ENCODE measurements at places on chromosomes 5 and 9.

- no peak for DNase-seq
Observed at GRCh38 chr5:158589939-158590338, 509.8 kb downstream of the EBF1 start.

DNA sequence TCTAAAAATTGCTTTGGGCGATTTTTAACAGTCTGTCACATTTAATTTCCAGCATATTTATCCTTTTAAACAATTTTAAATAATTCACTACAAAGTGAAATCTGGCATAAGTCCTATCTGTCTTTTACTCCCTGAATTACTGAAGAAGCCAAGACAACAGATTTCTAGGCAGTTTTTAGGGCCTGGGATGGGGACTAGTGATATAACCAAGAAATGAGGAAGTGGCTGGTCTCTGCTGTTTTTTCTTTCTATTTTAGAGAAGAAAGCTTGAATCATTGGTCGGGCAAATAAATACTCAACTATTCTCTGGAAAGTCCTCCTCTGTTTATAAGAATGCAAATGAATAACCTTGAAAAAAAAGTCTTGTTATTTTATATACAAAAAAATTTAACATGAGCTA is 79.7 kb upstream of the SSBP2 start:
- DNase-seq = no peak

- no peak for DNase-seq
Observed at GRCh38 chr9:31776471-31776870, 608.0 kb upstream of the ACO1 start.

GRCh38 chr5:177276886-177277285 is 26.6 kb downstream of the RAB24 start:
- DNase-seq = no peak

DNA sequence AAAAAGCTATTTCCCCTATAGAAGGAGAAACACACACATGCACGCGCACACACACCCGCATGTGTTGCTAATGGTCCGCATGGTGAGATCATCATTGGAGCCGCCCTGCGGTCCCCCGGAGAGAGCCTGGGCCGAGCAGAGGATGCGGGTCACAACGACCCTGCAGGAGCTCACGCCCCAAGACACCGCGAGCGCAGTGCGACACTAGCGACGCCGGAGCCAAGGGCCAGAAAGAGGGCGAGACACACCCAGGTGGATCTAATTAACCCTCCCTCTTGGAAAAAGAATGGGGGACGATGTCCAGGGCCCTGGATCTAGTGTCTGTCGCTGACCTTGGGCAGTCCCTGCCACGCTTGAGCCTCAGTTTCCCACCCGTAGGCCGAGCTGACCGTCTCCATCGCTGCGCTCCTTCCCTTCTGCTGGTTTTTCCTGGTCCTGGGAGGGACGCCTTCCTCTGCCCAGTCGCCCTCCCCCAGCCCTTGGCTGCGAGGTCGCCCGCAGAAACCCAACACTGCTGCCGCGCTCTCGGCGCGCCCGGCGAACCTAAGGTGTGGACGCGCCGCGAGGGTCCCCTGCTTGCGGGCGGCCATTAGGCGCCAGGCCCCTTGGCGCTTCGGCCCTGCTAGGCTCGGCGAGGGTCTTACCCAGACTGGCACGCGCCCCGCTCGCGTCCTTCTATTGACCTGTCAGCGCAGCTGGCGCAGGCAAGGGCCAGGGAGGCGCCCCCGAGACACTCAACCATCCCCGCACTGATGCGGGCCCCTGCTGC is 47.5 kb upstream of the RNF20 start:
- no peak for DNase-seq

DNA sequence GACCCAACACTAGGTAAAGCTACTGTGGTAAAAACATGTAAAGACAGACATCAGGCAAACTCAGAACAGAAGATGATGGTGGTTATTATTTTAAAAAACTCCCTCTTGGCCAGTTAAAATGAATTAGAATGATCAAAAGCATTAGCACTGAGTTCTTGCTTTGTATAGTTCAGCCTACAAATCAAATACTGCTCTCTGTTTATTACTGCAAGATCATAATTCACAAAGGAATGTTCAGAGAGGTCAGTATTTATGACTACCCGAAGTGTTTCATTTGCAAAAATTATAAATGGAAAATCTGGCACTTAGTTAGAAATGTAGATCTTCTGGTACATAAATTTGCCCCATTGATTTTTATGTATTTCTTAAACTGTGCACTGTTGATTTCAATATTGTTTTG is 140.3 kb upstream of the PPP2R2B start:
- no peak for DNase-seq

DNA sequence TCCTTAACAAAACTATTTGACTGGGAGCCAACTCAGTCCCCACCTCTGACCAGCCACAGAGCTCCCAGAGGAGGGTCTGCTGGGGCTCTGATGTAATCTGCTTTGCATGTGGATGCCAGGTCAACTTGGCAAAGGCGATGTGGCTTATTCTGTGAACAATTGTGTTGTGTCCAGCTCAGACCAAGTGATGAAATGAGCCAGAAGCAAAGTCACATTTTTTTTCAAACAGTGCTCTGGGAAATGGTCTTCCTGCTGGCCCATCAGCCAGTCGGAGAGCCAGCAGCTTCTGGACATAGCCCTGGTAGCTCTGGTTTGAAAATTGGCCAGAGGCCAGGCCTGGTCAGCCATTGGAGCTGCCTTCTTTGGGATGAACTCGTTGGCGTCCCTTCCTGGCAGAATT is 86.5 kb downstream of the ANGPTL2 start:
- DNase-seq = no peak

DNA sequence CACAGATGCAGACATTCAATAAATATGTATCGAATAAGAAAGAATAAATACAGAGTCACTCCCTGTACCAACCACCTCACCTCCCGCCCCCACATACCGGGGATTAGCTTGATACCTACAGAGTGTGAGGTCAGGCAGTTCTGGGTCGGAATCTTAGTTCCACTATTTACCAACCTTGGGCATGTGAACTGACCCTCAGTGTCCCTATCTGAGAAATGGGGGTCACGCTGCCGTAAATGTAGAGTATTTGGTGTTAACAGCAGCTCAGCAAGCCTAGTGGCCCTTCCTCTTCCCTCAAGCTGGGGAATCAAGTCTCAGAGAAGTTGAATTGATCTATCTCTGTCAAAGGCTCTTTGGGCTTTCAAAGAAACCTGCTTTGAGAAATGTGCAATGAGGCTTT is 25.4 kb downstream of the CCNJL start:
- no peak for DNase-seq

GRCh38 chr9:85647571-85647970 is 94.2 kb downstream of the AGTPBP1 start:
- no peak for DNase-seq

DNA sequence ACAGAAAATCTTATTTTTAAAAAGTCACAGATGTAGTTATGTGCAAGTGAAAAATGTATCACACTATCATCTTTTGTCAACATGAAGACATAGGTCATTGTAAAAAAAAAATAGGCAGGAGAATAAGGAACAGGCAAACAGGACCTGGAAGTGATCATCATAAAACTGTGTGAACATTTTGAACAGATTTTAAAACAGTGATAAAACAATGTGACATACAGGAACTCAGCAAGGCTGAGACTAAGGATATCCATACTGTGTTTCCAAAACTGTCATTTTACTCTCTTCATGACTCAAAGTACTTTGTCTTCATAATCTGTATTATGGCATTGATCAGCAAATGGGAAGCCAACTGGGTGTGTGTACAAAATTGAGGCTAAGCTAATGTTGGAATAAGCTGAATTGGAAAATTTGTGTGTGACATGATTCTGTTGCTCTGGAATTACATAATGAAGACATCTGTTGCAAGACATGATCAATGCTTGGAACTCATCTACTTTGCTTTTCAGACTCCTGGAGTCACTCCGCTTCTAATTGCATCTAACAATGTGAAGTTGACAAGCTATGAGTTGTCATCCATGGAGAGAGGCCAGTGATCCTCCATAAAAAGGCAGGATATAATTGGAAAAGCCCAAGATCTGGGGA is 978.7 kb upstream of the NUDT12 start:
- DNase-seq = no peak

DNA sequence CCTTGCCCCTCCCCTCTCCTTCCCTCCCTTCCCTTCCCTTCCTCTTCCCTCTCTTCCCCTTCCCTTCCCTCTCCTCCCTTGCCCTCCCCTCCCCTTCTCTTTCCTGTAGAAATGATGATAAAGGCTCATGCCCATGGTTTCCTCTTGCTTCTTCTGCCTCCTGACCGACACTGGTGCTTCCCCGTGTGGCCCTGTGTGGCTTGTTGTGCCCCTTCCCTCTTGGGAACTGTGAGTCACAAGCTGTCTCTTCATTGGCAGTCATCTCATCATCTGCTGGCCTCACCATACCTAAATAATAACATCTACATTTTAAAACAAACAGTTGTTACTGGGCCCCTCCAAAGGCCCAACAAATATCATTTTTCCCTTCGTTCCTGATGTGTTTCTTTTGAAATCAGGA is 11.7 kb upstream of the CARNMT1 start:
- no peak for DNase-seq

GRCh38 chr9:124450931-124451661 is 845 bp downstream of the ADGRD2 start:
- no peak for DNase-seq

GRCh38 chr5:7872517-7873130 is 3.7 kb downstream of the MTRR start:
- no peak for DNase-seq

- no peak for DNase-seq
Observed at GRCh38 chr9:126154869-126155268, 171.8 kb upstream of the MVB12B start.

- DNase-seq = no peak
Observed at GRCh38 chr5:175025077-175025476, 300.7 kb downstream of the MSX2 start.

GRCh38 chr5:115243412-115243811 is 19.3 kb downstream of the PGGT1B start:
- DNase-seq = no peak

DNA sequence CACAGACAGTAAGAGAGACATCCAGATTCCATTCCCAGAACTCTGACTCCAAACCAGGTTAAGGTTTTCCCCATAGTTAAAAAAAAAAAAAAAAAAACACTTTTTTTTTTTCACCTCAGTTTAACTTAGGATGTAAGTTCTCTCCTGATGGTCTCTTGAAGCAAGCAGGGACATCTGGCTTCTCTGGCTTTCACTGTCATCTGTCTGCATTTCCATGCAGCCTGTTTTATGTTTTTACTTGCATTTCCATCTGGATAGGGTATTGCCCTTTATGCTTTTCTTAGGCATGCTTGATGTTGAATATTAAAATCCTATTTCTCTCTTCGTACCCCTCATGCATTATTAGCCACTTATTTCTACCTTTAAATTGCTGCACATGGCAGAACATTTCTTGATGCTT is 135.3 kb upstream of the WWC1 start:
- DNase-seq = no peak

DNA sequence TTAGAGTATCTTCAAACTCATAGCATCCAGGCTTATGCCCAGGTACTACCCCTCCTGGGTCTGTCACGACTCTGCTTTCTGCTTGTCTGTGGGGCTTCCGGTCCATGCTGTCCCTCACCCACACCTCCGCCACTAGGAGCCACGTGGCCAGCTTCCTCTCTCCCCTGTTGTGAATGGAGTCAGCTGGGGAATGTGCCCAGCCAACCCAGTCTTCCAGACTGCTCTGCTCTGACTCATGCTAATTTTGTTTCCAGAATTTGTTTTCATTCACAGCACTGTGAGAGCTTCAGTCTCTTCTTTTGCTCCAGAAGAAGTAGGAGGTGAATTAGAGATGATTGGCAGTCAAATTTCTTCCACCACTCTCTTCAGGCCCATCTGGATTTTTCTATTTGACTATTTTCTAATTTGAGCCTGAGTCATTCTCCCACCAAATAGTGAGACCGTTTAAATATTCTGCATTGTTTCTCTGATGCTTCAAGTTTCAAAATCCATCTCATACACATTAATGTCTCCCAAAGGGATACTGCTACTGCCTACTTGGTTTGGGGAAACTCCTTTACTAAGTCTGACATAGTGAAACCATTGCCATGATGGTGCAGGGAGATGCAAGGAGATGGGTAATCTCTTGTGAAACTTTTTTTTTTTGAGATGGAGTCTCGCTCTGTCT is 424.1 kb upstream of the KIF2A start:
- DNase-seq = no peak

DNA sequence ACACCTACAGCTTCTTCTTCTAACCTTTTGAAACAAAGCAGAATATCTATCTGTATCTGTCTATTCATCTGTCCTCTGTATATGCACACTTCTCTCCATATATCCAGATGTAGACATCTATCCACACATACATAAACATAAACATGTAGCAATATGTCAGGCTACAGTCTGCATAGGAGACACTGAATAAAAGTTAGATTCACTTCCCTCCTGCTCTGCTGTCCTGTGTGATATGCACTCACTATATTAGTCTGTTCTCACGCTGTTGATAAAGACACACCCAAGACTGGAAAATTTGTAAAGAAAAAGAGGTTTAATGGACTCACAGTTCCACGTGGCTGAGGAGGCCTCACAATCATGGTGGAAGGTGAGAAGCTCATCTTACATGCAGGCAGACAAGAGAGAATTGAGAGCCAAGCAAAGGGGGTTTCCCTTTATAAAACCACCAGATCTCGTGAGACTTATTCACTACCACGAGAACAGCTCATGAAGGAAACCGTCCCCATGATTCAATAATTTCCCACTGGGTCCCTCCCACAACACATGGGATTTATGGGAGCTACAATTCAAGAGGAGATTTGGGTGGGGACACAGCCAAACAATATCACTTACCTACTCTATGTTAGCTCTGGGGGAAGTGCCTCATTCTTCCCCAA is 24.1 kb downstream of the RANBP3L start:
- DNase-seq = no peak

DNA sequence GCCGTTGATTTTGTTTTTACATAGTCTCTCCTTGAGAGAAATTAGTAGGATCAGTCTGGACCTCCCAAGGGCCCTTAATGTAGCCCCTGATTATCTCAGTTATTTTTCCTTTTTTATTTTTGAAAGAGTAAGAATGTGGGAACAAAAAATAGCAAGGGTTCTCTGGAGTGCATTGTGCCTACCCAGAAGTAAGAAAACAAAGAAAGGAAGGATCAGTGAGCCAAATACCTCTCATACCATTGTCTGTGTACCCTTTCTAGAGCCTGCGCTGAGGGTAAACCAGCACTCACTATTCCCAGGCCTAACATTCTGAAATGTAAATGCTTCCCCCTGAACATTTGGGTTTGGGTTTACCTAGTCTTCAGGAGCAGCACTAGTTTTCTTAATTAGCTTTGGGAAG is 213.0 kb upstream of the TARS1 start:
- no peak for DNase-seq

GRCh38 chr5:57816108-57816507 is 333.5 kb upstream of the ACTBL2 start:
- no peak for DNase-seq

DNA sequence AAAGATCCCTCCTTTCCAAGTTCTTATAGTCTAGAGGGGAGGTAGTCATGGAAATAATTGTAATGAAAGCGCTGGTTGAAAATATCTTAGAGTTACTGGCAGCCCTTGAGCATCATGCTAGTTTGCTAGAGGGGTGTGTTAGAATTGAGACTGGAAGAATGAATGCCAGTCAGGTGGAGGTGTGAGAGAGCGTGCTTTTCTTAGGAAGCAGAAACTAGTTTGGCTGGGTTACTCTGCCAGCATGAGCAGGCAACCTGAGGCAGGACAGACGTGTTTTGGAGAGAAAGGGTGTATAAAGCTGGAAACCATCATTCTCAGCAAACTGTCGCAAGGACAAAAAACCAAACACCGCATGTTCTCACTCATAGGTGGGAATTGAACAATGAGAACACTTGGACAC is 43.6 kb upstream of the DHFR start:
- no peak for DNase-seq

- DNase-seq = no peak
Observed at GRCh38 chr9:88458716-88459465, 70.6 kb downstream of the SPIN1 start.
